Pulmonary artery endothelial cell (primary cell): ENCODE measurements at places on chromosomes 7 and 10.

GRCh38 chr7:100655908-100656674 is at the start of gene ACTL6B:
ACTL6B (minus strand) TSS chr7:100656448; CDS start chr7:100656354, 94 bp downstream.
- DNase-seq = no peak

- DNase-seq = no peak
Observed at GRCh38 chr10:14391342-14391741, 60.6 kb upstream of the FRMD4A start.

GRCh38 chr10:30435073-30435422 is 1.1 kb downstream of the MAP3K8 start:
- no peak for DNase-seq

DNA sequence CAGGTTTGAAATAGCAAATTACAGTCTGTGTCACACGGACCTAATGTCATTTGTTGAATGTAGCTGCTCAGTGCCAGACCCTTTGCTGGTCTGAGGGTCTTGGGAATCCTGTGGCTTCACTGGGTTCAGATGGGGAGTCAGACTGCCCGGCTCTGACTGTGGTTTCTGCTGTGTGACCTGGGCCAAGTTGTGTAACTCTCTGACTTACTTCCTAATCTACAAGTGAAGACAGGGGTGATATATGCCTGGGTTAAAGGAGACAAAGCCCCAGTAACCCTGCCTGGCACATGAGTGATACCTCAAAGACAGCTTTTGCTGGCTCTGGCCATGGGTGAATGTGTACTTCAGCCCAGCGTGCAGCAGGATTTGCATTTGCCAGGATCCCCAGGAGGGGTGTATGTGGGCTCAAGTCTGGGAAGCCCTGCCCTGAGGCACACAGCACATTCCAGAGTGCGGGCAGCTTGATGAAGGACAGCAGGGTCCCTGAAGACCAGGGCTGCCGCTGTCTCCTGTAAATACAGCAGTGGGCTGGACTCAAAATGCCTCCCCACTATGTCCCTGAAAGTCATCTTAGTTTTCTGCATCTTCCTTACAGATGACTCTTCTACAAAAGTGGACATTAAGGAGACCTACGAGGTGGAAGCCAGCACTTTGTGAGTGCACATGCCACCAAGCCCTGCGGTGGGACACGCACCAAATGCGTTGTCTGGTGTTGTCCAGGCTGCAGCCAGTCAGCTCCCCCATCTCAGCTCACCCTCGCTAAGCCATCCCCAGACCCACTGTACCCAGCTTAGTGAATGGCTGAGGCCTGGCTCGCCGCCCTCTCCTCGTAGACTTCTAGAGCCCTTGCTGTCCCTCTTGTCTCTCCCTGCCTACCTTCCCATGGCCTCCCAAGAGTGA is 16.4 kb downstream of the NACAD start:
- DNase-seq = no peak

GRCh38 chr7:130966246-130967009 is 232.4 kb upstream of the KLF14 start:
- DNase-seq = no peak

DNA sequence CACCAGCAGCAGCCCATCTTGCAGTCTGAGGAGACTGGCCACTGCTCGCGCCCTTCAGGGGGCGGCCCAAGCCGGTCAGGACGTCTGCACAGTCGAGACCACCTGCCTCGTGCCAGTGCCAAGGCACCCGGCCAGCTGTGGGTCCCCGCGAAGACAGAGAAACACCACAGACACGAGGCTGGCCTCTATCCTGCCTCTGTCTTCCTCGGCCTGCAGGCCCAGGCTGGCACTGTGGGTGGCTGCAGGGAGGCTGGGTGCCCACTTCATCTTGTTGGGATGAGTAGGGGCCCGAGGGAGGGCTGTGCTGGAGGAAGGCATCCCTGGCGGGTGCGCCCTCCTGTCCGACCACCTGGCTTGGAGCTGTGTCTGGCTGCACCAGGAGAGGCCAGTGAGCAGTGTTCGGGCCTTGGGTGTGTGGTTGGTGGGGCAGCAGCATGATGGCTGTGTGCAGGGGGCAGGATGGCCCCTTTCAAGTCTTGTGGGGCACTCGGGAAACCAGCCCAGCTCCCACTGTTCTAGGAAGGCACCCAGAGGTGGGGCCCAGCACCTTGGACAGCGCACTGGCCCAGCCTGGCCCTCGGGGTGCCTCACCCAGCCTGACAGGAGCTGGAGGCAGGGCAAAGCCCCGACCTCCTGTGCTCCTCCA is 7.3 kb downstream of the DPYSL4 start:
- DNase-seq = no peak

- no peak for DNase-seq
Observed at GRCh38 chr10:47301833-47302232, 1.8 kb downstream of the GDF10 start.

DNA sequence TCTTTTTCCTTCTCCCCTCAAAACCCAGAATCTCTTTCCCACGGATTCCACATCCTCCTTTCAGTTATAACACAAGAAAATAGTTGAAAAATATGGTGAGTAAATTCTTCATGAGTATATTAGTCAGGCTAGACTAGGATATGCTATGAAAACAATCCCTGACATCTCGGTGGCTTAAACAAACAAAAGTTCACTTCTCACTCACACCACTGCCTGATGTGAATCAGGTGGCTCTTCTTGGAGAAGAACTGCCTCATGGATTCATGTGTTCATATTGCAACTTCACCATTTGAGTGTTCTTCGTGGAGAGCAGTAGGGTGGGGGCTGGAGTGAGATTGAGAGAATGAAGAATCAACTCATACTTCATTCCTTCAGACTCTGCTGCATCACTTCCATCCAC is 204.1 kb downstream of the PHF14 start:
- no peak for DNase-seq

DNA sequence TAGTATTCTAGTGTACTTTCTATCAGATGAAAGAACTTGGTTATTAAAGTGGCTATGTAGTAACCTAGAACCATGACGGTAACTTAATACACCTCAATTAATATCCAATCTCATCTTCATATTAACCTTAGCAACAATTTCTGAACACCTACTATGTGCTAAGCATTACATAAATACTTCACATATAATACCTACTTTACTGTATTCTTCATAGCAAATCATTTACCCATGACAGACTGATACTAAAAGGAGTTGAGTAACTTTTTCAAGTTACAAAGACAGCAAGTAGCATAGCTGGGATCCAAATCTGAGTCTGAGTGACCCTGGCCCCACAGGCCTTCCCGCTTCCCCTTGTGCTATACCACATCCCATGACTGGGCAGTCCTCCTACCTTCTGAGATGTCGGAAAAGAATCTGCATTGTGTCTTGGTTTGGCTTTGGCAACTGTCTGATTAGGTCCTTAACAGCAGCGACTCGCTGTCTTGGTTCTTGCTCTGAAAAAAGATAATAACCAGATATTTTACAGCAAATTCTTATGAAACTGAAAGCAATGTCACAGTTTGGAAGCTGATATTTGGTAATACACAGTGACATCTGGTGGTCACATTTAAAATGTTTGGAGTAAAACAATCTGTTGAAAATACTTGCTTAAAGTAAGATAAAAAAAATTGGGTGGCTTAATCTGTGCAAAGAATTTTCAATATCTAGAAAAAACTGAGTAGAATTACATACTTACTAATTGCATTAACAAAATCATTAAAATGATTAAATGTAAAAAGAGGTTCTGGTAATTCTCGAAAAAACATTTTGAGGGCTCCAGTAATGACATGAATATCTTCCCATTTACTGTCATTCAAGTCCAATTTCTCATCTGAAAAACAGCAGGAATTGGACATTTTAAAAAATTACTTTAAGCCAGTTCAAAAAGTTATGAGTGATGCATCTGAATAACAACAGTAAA is 120.1 kb downstream of the ARHGAP12 start:
- peak; percentile 30 for DNase-seq

DNA sequence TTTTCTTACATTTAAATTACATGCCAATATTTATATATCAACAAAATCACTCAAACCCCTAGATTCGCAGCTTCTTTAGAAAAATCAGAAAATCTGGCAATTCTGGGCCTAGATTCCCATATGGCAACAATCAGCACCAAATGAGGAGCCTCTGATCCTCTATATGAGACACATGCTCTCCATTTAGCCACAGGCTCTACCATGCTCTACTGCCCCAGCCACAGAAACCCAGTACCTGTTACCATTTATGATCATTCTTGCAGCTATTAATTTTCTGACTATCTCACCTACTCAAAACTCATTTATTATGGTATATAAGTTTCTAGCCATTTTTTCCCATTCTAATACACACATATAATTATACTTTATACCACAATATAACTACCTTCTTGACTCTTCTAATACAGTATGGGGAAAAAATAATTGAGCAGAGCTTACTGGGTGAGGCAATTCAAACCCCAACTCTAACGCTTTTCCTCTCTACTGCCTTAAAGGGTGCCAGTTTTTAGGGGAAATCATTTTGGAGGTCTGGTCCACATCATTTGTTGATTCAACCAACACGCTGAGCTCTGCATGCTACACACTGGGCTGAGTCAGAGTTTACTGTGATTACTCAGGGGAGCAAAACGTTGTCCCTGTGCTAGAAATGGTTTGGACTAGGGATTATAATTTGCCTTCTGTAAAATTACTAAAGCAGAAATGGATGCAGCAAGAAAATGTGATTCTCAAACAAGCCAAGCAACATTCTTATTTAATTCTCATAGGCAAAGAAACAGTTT is 11.6 kb downstream of the PDLIM1 start:
- DNase-seq = no peak

DNA sequence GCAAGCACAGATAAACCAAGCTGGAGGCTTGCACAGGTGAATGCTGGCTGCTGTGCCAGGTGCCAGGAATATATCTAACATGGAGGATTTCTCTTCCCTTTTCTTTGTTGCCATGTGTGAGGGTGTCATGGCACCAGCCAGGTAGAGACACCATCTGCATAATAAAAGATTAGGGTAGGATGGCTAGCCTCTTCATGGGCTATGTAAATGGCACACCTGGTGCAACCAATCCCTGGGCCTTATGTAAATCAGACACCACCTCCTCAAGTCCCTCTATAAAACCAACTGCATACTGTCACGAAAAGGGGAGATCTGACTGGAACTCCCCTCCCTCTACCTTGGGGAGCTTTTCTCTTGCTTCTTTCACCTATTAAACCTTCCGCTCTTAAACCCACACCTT is 322.5 kb upstream of the POM121L12 start:
- DNase-seq = no peak

- no peak for DNase-seq
Observed at GRCh38 chr10:33327751-33328150, 6.7 kb downstream of the NRP1 start.

DNA sequence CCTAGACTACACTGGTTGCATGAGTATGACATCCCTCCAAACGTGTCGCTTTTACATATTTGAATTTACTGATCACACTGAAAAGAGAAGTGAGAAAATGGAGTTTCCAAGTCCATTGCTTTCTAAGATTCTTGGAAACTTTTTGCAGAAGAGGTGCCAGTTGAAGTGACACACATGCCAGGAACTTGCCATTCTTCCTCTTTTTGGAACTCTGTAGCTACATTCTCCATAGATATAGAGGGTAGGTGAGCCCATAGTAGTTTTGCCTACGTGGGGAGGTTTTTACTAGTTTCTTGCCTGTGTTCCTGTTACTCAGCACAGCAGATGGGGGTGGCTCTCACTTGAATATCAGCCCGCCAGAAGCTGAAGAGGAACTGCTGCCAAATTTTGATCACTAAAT is 286.6 kb upstream of the NRP1 start:
- no peak for DNase-seq

GRCh38 chr7:22200238-22200637 is 156.7 kb downstream of the RAPGEF5 start:
- DNase-seq = no peak

GRCh38 chr7:139860090-139860775 is 31.2 kb downstream of the TBXAS1 start:
- DNase-seq = no peak

DNA sequence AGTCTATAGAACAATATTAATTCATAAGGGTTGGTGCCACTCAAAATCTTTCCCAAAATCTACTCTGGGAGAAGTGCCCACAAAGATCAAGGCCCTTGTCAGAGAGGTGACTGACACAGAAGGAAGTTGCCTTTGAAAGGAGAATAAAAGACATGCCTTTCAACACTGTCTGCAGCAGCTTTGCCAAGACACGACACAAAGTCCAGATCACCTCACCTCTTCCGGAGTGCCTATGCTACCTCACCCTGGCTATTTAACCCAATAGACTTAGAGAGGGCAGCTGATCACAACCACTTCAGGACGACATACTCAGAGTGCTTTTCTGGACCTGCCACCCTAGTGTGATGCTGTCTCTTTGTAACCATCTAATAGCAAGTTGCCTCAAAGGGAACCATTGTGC is 49.0 kb upstream of the YAE1 start:
- DNase-seq = no peak

DNA sequence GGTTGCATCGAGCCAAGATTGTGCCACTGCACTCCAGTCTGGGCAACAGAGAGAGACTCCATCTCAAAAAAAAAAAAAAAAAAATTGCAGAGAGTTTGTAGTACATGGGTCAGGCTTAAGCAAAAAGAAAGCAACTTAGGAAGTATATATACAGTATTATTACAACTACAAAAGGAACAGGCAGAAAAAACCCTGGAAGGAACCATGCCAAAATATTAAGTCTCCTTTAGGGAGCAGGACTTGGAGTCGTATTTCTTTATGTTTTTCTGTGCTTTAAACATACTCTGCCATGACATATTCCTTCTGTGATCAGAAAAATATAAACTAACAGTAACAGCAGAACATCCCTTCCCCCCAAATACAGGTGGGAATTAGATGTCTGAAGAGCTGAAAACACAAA is 144.4 kb downstream of the CUX1 start:
- DNase-seq = no peak

DNA sequence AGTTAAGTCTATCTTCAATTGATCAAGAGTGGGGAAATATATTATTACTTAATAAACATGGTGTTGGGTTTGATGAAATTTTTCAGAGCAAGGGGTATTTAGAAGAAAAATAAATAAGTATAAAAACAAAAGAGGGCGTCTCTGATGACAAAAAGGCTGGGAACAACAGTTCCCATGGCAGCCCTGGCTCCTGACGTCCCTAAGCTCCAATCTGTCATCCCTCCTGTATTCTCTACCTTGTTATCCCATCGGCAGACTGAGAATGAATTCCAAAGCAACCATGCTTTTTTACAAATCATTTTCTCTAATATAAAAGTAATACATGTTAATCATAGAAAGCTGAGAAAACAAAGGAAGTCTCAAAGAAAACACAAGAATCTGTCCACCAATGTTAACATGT is 55.5 kb downstream of the SORBS1 start:
- no peak for DNase-seq

DNA sequence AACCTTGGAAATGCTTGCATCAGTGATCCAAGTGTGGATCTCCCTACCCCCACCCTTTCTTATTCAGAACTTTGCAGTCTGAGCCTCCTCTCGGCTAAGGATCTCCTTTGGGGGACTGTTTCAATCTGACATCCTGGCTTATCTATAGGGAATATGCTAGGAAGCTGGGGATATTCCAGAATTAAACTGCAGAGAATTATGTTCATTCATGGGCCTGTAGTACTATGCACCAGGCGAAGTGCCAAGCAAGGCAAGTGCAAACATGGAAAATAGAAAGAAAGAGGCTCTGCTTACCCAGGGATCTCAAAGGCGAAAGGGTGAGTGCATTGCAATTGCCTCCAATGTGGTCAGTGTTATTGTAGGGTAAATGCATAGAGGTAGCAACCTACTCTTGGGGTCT is 96.5 kb downstream of the CACNB2 start:
- no peak for DNase-seq
